ENCODE measurements at places on chromosomes 2 and 18.

- DNase-seq: no peak
These were observed 159.5 kb downstream of the ERBB4 start for GRCh38 chr2:212379103-212379502.

GRCh38 chr2:115484486-115484885, 1042.0 kb downstream of the DPP10 start:
- DNase-seq: no peak

DNA sequence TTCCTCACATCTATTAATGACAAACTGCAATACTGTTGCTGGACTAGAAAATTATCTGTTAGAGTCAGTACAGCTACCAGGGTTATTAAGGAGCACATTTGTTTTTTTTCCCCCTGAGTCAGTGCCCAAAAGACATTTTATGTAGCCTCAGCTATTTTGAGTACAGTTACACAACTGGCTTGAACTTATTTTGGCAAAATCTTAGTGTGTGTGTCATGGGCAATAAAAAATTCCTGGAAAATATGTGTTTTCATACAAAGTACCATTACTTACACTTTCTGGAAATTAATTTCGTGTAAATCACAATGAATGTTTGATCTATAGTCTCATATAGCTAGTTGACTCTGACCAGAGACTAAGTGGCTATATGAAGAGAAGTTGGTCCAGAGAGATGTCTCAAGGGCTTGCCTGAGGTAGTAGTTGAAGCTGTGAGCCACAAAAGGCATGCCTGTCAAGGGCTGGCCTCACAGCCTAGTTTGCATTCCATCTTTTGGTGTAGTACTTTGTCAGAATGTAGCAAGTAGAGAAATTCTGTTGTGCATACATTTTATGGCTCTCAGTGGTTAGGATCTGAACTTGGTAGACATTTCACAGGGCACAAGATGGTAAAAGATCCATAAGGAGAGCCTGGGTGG, 283.4 kb downstream of the MTX2 start:
- peak; percentile 56 for DNase-seq

DNA sequence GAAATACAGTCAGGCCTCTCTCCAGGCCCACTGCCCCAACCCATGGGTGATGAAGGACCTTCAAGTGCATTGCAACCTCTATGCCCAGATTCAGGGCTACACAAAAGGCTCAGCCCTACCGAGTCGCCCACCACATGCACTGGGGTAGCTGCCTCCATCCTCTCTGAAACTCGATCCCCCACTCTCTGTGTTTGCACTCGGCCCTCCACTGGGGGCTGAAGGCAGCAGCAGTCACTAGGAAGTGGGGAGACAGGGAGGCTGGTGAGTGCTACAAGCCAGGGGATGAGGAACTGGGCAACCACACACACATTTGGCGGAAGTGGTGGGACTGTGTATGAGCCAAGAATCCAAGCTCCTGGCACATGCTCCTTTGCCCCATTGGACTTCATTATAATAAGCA, 94.6 kb downstream of the CERS6 start:
- DNase-seq: no peak

DNA sequence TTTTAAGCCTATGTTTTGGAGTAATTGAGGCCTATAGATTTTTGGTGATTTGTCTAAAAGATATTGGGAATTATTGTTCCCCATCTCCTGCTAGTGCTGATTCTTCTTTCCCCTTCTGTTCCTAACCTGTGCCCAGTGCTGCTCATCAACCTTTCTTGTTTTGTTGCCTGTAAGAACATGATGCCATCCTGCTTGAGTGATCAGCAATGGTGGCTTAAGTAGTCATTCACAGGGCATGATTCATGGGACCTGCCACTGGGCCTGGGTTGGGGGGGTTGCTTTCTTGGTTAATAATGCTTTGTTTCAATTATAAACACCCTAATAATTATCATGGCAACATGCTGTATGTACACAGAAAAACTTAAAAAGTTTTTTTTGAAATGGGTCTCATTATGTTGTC, 562.9 kb upstream of the SETBP1 start:
- DNase-seq: no peak

- DNase-seq: no peak
These were observed 11.1 kb downstream of the NDUFV2 start for GRCh38 chr18:9113468-9114149.

GRCh38 chr18:3256693-3257626, 5.0 kb upstream of the MYL12B start:
- peak; percentile 74 for DNase-seq

GRCh38 chr2:8578335-8579244, 103.3 kb upstream of the ID2 start:
- no peak for DNase-seq

GRCh38 chr2:26424221-26424620, 22.5 kb downstream of the DRC1 start:
- DNase-seq: no peak

- DNase-seq: no peak
These were observed 74.8 kb downstream of the CHST9 start for GRCh38 chr18:27110319-27110718.

- no peak for DNase-seq
These were observed 9.9 kb upstream of the WNT6 start for GRCh38 chr2:218849721-218850120.

DNA sequence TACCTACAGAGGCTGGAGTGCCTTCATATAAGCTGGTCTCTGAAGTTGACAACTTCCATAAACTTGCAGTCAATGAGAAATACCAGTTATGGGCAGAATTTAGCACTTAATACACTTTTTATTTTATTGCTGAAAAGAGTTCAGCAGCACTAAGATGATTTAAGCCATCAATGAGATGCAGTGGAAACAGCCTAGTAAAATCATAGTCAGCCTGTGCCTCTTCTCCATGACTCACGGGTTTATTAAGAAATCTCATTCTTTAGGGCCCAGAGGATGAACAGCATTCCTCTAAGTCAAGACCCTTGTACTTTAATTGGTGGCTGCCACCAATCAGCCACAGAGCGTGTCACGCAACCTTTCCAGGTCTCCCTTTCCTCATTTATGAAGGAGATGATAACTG, 1357.9 kb upstream of the CELF4 start:
- DNase-seq: no peak

- no peak for DNase-seq
These were observed 55.4 kb upstream of the MAP2 start for GRCh38 chr2:209368406-209368805.

DNA sequence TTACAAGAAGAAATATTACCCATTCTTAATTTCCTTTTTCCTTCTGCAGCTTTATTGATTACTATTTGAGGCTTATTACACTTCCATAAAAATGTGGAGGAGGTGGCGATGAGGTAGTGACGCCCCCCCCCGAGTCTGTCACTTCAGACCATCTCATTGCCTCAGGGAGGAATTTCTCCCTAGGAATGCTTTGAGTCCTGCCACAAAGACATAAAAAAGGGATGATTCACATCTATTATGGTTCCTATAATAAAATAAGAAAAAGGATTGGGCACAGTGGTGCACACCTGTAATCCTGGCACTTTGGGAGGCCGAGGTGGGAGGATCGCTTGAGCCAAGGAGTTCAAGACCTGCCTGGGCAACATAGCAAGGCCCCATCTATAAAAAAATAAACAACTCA, 93.7 kb downstream of the AOX1 start:
- no peak for DNase-seq

GRCh38 chr2:44136252-44136651, 32.4 kb upstream of the PPM1B start:
- DNase-seq: peak; percentile 92

GRCh38 chr2:105857076-105857740, 112.5 kb downstream of the NCK2 start:
- no peak for DNase-seq

DNA sequence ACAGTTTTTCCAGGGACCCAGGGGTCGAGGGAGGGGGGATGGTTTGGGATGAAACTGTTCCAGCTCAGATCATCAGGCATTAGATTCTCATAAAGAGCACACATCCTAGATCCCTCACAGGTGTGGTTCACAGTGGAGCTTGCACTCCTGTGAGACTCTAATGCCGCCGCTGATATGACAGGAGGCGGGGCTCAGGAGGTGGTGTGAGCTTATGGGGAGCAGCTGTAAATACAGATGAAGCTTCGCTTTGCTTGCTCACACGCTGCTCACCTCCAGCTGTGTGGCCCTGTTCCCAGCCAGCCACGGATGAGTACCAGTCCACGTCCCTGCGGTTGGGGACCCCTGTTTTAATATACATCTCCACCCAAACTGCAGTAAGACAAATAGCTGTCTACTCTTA, 204.2 kb downstream of the AGAP1 start:
- no peak for DNase-seq

GRCh38 chr2:230162981-230163380, 56.8 kb downstream of the SP110 start:
- DNase-seq: no peak

- no peak for DNase-seq
These were observed 159.8 kb downstream of the ARHGAP15 start for GRCh38 chr2:143289025-143289424.

DNA sequence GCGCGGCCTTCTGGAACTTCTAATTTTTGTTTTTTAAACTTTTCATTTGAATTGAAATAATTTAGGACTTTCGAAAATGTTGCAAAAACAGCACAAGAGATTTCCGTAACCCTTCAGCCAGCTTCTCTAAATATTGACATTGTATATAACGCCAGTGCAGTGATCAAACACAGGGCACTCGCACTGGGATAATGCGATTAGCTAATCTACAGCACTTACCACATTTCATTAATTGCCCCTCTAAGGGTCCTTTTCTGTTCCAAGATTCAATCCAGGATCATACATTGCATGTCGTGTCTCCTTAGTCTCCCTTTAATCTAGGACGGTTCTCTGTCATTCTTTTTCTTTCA, 343 bp upstream of the CD302 start:
- no peak for DNase-seq

DNA sequence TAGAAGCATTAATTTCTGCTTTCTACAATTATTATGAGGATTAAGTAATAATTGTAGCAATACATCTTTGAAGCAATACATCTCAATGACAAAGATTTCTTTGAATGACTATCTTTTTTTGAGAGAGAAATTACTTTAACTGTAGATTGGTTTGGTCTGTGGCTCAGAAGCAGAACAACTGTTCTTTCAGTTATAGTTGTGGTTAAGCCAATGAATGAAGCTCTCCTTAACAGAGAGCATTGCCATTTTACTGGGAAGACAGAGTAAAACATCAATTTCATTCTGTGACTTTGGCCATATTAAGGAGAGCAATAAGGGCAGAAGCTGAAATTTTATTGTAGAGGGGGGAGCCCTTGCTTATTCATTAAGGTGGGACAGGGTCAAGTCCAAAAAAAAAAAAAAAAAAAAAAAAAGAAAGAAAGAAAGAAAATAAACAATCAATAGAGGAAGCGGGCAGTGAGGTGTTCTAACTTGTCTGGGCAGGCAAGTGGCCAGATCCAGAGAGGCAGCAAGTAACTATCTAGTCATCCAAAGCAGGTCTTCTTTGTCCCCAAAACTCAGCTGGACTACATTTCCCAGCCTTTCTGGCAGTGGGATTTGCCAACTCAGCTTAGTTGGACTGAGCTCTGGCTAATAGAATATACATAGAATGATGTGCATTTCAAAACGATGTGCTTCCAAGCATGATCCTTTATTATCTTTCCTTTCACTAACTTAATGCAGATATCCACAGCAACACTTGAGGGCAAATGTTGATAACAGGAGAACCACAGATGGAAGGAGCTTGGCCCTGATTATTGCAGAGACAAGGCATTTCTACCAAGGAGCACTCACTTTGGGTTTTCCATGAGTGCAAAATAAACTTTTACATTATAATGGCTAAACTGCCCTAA, 462.7 kb upstream of the CDH20 start:
- no peak for DNase-seq

DNA sequence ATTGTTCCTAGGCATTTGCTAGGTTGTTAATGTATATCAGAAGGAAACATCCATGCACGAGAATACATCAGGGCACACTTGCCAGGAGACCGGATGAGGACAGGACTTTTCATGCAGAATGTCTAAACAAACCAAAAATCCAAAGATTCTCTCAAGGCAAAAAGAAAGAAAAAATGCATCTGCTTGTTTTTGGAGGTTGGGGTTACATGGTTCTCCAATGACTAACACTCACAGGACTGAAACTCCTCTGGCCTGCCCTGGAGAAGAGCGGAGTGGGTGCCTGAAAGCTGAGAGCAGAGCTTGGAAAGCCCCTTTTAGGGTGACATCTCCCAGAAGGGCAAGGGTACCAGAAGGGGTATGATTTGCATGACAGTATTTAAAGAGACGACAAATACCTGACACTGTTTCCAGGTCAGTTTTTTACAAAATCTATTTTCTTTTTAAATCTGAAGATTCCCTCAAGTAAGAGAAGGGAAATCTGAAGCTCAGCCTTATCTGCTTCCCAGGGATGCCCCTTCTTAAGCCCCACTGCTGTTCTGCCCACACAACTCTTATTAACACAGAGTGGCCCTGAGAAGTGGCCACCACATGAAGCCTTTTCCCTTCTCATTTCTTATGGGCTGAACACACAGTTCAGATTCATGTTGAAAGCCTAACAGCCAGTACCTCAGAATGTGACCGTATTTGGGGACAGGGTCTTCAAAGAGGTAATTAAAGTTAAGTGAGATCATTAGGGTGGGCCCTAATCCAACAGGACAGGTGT, 216.4 kb downstream of the STK39 start:
- DNase-seq: peak; percentile 79

DNA sequence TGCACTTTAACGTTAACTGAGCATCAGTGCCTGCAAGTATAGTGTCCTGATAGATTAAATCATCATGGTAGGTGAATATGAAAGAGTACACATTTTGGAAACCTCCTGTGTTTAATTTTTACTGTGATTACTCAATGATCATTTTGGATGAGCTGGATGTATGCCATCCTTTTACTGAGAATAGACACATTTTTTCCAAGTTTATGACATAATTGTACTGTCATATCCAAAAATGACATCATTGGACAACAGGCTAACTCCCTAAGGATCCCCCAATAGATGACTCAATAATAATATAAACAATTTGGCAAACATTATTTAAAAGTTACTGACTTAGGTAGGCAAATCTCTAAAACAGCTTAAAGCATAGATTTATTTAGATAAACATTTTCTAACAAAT, 410.8 kb upstream of the REG3G start:
- DNase-seq: no peak

DNA sequence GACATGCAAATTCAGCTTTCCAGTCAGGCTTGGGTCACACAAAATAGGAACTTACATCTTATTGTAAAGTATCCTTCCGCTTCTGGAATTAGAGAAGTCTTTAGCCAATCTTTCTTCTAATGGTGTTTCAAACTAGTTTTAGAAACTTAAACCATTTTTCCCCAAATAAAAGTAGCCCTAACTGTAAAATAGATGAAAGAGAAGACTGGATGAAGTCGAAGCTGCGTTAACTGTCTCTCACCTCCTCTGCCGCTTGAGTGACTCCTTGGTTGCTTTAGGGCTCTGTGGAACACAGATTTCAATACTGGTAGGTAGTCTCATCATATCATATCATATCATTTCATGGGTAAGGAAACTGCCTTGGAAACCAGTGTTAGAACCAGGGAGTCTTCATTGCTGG, 498.4 kb downstream of the XIRP2 start:
- DNase-seq: no peak

- no peak for DNase-seq
These were observed 145.2 kb downstream of the INHBB start for GRCh38 chr2:120491111-120491625.

GRCh38 chr18:45014047-45014501, 333.4 kb downstream of the SETBP1 start:
- peak; percentile 30 for DNase-seq
